ENCODE measurements at places on chromosomes 7 and 10.

DNA sequence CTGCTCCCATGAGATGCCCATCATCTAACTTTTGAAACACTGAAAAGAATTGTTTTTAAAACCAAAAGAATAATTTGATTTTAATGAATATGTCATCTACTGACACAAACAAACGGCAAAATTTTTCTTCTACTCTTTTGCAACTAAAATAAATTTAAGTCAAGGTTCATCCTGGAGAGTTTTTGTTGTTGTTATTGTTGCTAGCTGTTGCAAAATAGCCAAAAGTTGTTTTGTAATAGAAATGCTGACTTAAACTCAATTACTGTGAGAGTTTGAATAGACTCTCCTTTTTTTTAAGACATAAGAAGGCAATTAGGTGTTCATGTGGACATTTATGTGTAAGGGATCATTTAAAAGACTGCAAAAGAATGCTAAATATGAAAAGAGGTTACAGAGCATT lies 146.0 kb upstream of the SEM1 start:
- DNase-seq = no peak

DNA sequence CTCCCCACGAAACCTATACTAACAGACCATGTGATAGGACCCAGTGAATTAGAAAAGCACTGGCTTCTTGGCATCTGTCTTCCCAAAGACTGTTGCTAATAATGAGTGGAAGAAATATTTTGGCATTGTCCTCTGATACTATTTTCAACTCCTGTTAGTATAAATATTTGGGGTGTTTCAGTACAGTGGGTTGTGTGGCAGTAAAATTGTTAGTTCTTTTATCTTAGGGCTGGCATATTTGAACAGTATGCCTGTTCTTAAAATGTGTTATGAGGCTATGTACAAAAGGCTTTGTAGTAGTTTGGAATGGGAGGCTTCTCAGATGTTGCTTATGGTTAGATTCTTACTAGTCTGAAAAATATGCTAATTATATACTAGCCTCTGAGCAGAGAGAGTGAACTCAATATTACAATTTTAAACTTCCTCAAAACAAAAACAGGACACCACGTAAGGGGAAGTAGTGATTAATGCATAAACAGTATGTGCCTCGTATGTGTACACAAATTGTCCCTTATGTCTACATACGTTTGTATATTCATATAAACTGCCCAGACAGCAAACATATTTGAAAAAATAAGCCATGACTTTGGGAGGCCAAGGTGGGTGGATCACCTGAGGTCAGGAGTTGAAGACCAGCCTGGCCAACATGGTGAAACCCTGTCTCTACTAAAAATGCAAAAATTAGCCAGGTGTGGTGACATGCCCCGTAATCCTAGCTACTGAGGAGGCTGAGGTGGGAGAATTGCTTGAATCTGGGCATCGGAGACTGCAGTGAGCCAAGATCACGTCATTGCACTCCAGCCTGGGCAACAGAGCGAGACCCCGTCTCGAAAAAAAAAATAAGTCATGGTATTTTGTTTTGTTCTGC lies 115.4 kb downstream of the ARID5B start:
- DNase-seq = no peak

- DNase-seq = no peak
Measured at GRCh38 chr10:43194266-43194665, 56.0 kb downstream of the CSGALNACT2 start.

GRCh38 chr10:78973901-78974616 lies 94.7 kb upstream of the ZMIZ1 start:
- peak; percentile 22 for DNase-seq

- no peak for DNase-seq
Measured at GRCh38 chr7:116231949-116232348, 21.6 kb downstream of the TES start.

DNA sequence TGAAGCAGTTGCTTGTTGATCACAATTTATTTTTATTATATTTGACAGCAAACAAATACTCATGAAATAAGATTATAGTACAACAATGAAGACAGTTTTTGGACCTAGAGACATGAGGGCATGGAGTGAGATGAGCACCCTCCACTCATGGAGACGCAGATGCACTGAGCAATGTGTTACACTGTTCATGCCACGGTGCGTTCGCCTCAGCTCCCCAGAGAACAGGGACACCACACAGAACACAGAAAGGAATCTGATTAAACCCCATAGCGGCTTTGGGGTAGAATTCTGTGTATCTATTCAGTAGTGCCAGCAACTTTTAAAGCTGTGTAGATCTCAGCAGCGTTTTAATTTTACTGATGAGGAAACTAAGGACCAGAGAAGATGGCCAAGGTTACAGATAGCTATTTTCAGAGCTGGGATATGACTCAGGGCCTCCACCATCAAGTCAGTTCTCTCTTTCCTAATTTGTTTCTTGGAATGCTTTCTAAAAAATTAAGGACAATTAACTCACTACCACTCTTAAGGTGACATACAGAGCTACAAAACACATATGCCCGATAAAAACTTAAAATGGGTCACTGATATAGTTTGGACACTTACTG lies 33.6 kb downstream of the FAM25A start:
- no peak for DNase-seq

GRCh38 chr10:43263551-43264343 lies 3.1 kb downstream of the RASGEF1A start:
- DNase-seq = no peak

DNA sequence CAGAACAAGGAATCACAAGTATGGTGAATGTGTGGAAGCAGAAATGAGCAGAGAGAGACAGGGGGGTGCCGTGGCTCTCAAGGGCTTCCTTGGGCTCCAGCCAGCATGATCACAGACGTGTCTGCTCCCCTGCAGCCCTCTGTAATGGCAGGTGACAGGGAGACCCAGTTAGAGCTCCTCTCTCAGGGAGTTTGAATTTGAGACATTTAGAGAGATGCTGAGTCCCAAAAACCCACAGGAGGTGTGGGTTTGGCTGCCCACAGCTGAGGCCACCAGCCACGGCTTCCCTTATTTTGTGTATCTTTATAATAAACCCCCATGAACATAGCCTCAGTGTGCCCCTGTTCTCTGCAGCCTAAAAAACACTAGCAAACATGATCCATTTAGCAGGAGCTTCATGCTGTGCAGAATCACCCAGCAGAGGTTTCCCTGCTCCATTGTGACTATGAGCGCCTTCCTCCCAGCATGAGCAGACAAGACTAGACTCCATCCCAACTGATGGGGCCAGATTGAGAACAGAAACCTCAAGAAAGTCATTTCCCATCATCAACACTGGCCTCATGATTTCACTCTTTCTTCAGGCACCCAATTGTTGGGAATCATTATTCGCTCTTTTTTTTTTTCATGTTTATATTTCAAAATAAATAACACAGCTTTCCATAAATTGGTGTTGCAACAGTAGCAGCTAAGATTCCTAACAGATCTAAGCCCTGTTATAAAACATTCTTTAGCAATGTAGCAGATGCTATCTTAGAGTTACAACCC lies 13.4 kb downstream of the NOD1 start:
- no peak for DNase-seq

DNA sequence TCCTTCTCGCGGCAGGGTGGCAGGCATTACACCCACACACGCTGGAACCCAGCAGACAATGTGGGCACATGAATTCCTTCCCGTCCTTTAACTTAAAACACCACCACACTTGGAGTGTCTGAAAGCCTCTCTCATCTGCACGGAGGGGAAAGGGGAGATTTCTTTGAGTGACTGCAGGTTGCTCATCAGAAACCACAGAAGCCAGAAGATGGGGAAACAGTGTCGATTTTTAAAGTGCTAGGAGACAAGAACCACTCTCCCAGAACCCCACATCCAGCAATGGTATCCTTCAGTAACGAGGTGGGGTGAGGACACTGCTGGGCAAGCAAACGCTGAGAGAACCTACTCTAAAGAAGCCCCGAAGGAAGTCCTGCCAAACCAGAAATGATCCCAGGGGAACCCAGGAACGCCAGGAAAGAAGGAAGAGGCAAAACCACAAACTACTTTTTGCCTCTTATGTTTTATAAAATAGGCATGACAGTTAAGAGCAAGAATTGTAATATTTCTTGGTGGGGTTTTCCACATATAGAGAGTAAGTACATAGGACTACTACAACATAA lies 254.3 kb downstream of the ELFN1 start:
- DNase-seq = no peak

Measured in T-helper 22 cell (primary cell).